ENCODE measurements at places on chromosomes 3 and 15.
A peak's percentile ranks its signal among the peaks of the same experiment; 100 is the strongest.

DNA sequence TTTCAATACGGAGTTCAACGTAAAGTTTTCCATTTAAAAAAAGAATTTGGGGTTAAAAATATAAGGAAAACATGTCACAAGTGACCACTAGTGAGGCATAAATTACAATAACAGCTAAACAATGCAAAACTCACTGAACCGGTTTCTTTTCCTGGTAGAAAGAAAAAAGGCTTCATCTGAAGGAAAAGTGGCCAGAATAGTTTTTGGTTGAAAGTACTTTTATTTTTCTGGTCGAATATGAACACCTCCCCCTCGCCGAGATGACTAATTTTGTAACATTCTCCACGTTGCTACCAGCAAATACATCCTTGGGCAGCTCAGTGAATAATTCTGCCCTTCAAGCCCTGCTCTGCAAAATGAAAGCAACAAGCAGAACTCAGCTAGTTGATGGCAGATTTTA lies 3.9 kb upstream of the SRGAP3 start:
- no peak for DNase-seq

DNA sequence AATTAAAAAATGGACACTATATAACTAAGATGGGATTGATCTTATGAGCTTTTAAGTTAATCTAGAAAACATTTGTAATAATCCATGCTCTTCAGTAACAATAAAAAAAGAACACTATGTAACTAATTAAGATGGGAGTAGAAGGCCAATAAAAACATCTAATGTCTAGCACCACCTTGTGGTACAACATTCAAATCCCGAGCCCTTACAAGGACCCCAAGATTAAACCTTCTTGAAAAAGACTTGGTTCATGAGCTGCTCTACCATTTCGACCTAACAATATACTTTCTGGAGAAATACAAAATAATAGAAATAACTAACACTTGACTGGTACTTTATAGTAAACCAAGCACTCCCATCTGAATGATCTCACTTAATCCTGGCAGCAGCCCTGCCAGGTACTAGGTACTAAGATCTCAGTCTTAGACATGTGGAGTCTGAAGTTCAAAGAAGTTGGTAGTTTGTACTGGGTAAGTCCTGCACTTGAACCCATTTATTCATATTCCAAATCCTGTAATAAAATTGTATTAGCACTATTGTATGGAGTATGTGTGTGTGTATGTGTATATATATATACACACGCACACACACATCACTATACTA lies 21.8 kb downstream of the METTL6 start:
- DNase-seq, result peak; percentile 70

DNA sequence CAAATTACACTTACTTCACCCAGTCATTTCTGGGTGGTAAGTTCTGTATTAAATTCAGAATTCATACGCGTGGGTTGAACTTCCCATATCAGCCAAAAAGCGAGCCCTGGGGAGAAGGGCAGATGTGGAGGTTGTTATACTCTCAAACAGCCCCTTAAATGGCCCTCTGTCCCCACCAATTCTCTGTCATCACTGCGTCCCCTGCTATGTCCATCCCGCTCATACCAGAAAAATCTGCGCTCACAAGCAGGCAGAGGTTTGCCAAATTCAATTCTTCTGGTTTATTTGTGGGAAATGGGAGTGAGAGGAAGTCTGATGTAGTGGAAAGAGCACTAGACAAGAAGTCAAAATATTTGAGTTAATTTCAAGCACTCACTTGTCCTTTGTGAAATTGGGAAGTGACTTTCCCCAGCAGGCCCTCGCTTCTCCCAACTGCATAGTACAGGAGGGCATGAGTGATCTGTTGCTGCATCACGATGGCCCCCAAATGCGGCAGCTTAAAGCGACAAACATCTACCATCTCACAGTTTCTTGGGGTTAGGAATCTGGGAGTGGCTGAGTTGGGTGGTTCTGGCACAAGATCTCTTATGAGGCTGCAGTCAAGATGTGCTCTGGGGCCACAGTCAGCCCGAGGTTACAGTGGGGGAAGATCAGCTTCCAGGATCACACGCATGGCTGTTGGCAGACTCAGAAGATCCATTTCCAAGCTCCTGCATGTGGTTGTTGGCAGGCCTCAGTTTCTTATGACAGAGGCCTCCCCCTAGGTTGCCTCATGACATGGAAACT lies 67.7 kb downstream of the CPN2 start:
- DNase-seq, result no peak

DNA sequence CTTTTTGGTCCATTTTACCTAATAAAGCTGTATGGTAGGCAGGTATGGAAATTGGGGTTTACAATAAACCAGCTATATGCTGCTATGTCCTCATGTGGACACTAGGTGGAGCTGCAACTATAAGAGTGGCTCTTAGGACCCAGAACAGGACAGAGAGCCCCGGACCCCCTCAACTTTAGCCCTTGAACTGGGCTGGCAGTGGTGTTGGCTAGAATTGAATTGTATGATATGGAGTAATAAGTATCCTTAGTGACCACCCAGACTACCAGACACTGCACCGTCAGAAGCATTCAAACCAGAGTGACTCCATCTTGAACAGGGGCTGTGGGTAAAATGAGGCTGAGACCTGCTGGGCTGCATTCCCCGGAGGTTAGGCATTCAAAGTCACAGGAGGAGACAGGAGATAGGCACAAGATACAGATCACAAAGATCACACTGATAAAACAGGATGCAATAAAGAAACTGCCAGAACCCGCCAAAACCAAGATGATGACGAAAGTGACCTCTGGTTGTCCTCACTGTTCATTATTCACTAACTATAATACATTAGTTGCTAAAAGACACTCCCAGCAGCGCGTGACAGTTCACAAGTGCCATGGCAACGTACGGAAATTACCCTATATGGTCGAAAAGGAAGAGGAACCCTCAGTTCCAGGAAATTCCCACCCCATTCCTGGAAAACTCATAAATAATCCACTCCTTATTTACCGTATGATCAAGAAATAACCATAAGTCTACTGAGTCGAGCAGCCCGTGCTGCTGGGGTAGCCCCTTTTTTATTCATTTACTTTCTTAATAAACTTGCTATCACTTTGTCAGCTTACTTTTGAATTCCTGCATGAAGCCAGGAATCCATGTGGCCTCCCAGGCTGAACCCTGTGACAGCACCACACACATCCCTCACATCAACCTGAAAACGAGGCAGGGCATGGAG lies 68.7 kb upstream of the BLM start:
- peak; percentile 79 for DNase-seq

GRCh38 chr3:50627407-50628051 lies 10.6 kb downstream of the MAPKAPK3 start:
- DNase-seq, result peak; percentile 74

GRCh38 chr3:126345641-126346460 lies 11.4 kb downstream of the KLF15 start:
- no peak for DNase-seq

DNA sequence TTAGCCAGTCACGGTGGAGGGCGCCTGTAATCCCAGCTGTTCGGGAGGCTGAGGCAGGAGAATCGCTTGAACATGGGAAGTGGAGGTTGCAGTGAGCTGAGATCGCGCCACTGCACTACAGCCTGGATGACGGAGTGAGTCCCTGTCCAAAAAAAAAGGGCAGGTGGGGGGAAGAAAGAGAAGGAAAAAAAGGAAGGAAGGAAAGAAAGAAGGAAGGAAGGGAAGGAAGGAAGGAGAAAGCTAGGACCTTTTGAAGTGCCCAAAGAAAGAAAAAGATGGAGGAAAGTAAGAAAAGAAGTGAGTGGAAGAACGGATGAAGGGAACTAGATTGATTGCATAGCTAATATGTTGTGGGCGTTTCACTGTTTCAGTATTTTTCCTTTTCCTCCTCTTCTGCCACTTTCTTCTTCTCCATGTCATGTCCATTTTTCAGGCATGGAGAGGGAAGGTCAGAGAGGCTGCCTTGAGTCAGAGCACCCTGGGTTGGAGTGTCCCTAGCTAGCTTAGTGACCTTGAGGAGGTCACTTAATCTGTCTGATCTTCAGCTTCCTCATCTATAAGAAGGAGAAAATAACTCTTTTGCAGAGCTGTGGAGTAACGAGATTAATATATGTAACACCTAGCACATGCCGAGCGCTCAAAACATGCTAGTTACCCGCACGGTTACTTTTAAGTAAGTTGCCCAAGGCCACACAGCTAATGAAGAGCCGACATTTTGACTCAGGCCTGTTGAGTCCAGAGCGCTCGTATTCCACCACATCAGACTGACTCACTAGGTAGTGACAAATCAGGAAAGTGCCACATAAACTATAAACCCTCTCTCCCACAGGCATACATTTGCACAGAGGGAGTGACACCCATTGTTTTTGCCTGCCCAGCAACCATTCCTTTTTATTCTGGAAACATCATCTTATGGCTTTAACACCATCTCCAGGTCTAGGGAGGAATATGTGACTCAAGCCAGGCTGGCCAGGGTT lies 42.2 kb downstream of the BHLHE40 start:
- no peak for DNase-seq

- no peak for DNase-seq
These were observed 22.9 kb upstream of the OSBPL11 start for GRCh38 chr3:125618208-125618607.

GRCh38 chr3:8290611-8291010 lies 211.0 kb upstream of the LMCD1 start:
- DNase-seq, result no peak

DNA sequence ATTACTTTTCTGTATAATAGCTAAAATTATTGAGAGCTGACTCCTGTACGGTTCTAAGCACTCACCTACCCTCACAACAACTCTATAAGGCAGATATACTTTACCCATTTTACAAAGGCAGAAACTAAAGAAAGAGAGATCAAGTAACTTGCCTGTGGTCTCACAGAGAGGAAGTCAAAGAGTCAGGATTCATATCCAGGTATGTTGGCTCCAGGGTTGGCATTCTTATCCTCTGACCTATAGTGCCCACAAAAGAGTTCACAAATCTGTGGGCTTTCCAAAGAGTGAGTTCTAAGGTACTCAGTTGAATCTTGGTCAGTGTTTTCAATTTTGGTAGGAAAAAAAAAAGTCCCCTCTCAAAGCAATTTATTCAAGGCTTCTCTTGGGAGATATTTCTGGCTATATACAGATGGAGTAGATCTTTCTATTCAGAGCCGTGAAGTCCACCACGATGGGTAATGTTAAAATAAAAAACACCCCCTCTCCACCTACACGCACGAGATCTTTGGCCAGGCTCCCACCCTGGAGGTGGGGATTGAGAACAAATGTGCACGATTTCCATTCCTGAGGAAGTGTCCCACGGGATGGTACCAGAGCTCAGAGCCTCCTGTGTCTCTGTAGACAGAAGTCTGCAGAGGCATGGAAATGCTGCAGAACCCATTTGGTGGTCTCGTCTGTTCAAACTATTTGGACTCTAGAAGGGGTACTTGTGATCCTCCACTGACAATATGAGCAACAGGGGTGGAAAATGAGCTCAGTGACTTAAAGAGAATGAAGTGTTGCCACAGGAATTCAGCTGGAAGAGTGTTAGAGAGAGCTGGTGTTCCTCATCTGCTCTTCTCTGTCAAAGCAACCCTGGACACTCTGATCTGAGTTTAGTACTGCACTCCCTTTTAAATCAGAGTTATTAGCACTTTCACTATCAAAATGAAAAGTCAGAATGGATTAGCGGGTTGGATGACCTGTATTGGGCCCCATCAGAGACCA lies 212.1 kb upstream of the EIF1B start:
- no peak for DNase-seq

GRCh38 chr3:67657192-67657591 lies 2.8 kb upstream of the SUCLG2 start:
- no peak for DNase-seq

GRCh38 chr15:33448961-33449606 lies 138.3 kb downstream of the RYR3 start:
- DNase-seq, result no peak

DNA sequence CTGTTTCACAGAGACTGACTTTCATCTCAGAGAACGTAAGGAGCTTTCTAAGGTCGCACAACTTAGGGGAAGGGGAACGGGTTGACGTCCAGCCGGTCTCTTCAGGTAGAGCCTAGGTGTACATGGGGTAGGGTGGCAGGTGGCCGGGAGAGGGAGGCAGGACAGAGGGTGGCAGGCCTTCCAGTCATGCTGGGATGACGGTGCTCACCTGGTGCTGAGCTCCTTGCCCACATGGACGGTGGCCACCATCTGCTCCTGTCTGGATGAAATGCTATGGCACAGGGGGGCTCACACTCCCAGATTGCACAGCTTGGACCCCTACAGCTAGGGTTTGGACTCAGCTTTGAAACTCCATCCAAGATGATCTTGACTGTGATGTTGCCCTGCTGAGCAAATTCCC lies 144.5 kb downstream of the ATP10A start:
- no peak for DNase-seq

GRCh38 chr15:39447346-39447745 lies 133.5 kb upstream of the THBS1 start:
- peak; percentile 26 for DNase-seq

DNA sequence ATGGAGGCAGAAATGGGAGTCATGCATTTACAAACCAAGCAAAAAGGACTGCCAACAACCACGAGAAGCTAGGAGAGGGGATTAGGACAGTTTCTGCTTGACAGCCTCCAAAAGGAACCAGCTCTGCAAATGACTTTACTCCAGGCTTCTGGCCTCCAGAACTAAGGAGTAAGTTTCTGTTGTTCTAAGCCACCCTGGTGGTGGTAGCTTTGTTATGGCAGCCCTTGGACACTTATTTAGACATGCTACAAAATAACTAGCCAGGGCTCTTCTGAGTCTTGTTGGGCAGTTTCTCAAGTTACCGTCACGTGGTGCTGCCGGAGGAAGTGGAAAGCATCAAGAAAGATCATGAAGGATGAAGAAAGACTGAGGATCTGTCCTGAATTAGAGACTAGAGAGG lies 386.5 kb downstream of the LRTM1 start:
- peak; percentile 14 for DNase-seq

- DNase-seq, result no peak
These were observed 17.9 kb upstream of the ICE2 start for GRCh38 chr15:60496853-60497252.

GRCh38 chr3:66425032-66425431 lies 75.8 kb downstream of the LRIG1 start:
- DNase-seq, result no peak

GRCh38 chr3:153138276-153139210 lies 23.5 kb upstream of the RAP2B start:
- DNase-seq, result no peak

- DNase-seq, result no peak
These were observed 18.1 kb downstream of the H1-8 start for GRCh38 chr3:129560911-129561594.

- no peak for DNase-seq
These were observed 56.4 kb downstream of the NCEH1 start for GRCh38 chr3:172654470-172654869.

DNA sequence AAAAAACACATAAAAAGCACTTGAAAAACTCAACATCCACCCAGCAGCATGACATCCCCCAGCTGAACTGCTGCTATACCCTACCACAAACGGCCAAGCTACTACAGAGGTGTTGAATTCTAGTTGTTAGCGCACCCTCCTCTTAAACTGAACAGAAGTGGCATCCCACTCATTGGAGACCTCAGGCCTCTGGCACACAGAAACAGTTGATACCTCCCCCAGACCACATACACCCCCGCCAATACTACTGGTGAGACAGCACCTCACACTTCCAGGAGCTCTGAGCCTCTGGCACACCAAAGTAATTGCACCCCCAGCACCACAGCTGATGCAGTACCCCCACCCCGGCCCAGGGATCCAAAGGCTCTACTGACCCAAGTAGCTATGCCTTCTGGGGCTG lies 190.2 kb downstream of the SCAPER start:
- no peak for DNase-seq

Measured in neural progenitor cell (in vitro differentiated cells).